Mucosa of gallbladder (tissue), 1 donor: ENCODE measurements at places on chromosomes 12 and 14.
A peak's percentile ranks its signal among the peaks of the same experiment; 100 is the strongest.

DNA sequence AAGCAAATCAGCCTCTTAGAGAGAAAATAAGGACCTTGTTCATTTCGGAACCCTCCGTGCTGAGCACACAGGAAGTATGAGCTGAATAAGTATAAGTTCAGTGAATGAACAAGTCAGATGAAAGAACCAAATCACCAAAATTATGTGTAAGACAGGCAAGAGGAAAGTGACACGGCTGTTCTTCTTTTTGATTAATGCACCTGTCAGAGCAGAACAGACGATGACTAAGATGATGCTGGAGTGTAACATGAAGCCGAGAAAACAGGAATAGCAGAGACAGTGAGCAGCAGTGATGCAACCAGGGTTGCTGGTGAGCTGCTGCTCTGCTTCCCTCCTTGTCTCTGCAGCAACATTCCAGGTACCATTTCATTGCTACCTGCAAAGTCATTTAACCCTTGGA is 861.1 kb downstream of the GALC start:
- no peak for DNase-seq

DNA sequence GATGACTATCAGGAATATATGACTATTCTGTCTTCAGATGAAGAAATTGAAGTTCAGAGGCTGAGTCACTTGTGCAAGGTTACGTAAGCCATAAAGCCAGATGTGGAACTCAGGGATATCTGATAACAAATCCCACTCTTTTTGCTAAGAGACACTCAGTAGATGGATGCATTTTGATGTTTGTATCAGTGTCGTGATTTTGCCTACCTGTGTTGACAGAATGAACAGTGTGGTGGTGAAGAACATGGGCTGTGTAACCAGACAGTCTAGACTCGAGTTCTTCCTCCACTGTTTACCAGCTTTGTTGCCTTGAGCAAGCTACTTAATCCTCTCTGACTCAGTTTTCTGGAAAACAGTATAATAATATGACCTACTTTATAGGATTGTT is 93.9 kb downstream of the DAAM1 start:
- no peak for DNase-seq

DNA sequence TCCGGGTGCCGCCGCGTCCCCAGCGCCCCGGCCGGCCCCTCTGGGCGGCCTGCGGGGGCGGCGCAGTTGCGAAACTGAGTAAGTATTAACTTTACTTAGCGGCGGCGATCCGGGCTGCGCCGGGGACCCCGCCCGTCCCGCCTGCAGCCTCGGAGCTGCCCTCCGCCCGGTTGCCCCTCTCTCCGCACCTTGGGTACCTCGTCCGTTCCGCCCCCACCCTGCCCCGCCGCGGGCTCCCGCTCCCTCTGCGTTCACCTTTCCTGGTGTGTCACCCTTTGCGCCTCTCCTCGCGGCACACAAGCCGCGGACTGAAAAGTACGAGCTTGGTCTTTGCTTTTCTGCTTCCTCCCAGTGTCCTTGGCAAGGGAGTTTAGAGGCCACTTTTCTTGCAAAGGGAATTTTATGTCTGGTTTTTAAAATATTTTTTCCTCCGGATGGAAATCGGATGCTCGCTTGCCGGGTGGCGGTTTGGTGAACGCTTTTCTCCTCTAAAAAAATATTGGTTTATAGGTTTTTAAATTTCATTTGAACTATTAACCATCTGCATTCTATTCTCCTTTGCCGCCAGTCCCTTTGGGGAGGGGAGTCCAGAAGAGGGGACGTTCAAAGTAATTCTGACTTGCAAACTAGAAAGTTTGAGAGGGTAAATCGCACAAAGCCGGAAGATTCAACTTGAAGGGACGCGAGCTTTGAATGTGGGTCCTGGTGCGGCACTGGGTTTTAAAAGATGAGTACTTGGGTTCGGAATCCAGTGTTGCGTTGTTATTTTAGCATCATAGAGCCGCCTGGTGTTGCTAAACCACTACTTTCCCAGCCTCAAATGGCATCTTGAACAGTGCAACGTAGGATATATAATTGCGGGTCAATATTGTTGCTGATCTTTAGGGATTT is 834 bp downstream of the RASSF8 start:
- DNase-seq = peak; percentile 22

DNA sequence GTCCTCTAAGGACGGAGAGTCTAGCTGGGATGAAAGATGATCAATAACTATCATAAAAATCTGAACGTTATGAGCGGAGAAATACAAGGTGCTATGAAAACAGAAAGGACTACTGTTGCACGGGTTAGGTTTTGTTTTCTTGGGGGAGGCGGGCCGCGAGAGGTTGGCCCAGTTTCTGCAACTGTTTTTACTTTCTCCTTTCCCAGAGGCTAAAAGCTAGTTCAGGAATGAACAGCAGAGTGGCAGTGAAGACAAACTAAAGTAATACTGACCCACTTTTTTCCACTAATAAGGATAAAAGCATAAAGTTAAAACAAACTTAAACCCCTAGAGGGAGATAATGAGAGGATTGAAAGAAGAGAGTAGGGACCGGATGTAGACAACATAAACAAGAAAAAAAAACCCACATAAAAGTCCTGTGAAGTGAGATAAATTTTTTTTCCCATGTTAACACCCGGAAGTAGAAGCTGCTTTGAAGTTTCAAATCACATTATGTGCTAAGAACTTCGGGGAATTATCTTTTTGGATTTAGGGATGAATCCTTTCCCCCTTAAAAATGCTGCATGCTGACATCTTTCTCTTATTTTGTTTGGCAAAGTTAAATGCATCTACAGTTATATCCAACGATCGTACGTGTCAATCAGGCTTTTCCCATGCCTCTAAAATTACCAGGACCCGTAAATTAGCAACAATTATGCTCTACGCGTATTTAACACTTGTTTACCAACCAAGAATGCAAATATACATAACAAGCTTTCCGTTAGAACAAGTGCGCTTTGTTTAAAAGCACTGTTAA is 1.0 kb upstream of the CDK17 start:
- no peak for DNase-seq

GRCh38 chr12:48815126-48816110 is 2.9 kb upstream of the CACNB3 start:
- DNase-seq = peak; percentile 84

GRCh38 chr12:110640275-110641025 is 26.5 kb downstream of the TCTN1 start:
- no peak for DNase-seq
